ENCODE measurements at places on chromosomes 2 and 18.

GRCh38 chr2:74017223-74017622, 32.5 kb downstream of the TET3 start:
- DNase-seq, result no peak

DNA sequence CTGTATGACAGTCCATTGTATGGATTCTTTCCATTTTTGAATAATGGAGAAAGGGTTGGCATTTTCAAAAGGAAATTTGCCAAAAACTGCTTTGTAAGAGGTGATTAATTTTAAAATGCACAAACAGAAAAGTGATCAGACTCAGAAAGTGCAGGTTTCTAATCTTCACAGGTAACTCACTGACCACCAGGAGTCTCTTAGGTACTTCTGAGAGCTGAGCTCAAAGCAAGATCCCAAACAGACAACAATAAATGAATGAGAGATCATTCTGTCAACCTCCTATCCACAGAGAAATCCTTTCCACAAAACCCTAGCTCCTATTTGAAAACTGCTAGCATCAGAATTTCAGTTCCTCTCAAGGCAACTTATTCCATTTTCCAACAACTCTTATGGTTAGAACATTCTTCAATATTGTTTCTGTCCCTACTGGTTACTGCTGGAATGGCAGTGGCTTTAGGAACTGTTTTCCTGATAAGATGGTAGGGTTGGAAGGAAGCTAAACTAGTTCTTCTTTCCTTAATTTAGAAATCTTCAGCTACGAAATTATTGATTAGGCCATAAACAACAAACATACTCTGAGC, 20.6 kb upstream of the HAAO start:
- DNase-seq, result no peak

DNA sequence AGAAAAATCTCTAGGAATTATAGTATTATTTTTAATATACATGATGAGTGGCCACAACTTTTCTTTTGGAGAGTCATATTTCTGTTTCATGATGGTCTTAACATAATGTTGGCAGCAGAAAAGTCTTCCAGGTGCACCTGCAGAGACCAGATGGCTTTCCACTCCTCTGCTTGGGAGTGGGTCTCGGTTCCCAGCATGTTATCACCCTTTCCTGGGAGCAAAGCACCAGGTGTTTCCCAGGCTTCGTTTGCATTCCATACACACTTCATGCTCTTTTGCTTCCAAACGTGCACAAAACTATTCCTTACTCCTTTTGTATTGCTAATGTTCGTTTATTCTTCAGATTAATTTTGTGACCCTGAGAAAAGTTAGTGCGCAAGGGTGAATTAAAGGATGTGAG, 305.2 kb downstream of the CDH2 start:
- DNase-seq, result no peak

DNA sequence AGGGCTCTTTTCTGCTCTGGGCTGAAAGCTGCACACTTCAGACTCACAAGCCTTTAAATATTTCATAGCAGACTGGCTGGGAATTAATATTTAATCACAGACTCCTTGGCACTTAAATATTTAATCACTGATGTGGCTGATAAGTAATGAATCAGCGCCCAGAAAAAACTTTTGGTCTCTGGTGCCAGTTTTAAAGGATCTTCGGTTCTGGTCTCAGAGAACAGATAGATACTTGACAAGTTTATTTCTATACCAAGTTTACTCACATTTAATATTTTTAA, 201.2 kb downstream of the MYCN start:
- no peak for DNase-seq

GRCh38 chr2:207274530-207275189, 108.9 kb upstream of the KLF7 start:
- no peak for DNase-seq

- no peak for DNase-seq
Measured at GRCh38 chr2:127134833-127135830, 28.2 kb upstream of the BIN1 start.

Measured in stimulated activated CD4-positive, alpha-beta T cell treated with anti-CD3 and anti-CD28 coated beads, Interleukin-4, amount 100 ng/mL, for 1 hour (primary cell).